Memory B cell (primary cell): ENCODE measurements at places on chromosomes 1 and 21.

- DNase-seq: no peak
Observed at GRCh38 chr1:14181191-14181795, 417.2 kb upstream of the KAZN start.

DNA sequence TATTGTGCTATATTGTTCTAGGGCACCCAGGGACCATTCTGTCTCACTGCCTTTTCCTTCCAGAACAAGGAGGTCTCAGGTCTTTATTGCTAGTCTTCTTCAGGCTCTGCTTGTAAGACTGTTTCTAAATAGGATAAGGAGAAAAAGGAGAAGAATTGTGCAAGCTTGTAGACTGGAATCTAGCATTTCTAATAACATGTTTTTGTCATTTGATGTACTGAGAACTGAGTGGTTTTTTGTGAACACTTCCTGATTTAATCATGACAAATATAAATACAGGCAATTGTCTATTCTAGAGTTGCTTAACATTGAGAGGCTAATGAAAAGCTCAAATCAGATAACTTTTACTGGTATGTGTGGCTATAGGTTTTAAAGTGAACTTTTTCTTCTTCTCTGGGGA, 77.6 kb downstream of the CLIC4 start:
- DNase-seq: no peak

DNA sequence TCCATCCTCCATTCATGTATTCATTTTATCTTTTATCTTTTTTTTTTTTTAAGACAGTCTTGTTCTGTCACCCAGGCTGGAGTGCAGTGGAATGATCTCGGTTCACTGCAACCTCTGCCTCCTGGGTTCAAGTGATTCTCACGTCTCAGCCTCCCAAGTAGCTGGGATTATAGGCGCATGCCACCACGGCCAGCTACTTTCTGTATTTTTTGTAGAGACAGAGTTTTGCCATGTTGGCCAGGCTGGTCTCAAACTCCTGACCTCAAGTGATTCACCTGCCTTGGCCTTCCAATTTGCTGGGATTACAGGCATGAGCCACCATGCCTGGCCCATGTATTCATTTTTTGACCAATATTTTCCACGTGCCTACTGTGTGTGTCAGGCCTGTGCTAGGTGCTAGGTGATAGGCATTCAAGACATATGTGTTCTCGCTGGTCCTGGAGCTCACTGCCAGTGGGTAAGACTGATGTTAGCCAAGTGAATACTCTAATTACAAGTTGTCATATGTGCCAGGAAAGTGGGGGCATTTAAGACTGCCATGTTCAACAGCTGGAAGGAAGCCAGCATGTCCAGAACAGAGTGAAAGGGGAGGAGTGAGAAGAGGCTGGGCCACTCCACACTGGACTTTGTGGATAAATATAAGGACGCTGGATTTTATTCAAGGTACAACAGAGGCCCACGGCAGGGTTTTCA, 5.3 kb upstream of the CELSR2 start:
- DNase-seq: no peak

DNA sequence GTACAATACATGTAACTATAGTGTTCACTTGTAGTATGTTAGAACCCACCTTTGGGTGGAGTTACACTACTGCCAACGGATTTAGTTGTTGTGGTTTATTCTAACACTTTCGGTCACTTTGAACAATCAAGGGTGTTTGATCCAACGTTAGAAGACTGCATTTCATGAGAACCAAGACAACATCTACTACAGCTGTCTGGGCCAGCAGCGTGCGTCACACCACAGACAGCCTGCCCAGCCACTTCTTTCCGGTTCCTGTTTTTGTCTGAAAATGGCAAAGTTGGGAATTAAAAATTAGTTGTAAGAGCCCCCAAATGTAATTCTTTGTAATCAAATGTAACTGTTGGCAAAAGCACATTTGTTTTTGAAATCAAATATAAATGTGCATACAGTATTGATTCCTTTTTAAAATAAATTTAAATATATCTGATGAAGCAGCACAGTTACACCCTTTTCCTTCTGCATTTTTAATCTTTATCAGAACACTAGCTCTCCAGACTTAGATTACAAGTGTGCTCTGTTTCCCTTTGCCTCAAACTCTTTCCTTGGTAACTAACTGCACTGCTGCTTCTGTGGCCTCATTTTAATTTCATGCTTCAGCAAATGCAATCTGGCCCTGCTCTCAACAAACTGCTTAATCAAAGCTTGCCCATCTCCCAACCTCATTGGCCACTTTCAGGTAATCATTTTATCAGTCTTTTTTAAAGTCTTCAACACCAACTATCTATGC, 86.6 kb upstream of the DPH5 start:
- DNase-seq: peak; percentile 72

DNA sequence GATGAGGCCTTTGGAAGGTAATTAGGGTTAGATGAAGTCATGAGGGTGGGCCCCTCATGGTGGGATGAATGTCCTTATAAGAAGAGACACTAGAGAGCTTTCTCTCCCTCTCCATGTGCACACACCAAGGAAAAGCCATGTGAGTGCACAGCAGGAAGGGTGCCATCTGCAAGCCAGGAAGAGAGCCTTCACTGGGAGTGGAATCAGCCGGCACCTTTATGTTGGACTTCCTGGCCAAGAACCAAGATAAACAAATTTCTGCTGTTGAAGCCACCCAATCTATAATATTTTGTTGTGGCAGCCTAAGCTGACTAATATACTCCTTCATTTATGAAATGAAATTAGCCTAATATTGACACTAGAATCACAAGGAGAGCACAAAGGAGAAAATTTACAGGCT, 38.2 kb upstream of the PKP1 start:
- DNase-seq: no peak

DNA sequence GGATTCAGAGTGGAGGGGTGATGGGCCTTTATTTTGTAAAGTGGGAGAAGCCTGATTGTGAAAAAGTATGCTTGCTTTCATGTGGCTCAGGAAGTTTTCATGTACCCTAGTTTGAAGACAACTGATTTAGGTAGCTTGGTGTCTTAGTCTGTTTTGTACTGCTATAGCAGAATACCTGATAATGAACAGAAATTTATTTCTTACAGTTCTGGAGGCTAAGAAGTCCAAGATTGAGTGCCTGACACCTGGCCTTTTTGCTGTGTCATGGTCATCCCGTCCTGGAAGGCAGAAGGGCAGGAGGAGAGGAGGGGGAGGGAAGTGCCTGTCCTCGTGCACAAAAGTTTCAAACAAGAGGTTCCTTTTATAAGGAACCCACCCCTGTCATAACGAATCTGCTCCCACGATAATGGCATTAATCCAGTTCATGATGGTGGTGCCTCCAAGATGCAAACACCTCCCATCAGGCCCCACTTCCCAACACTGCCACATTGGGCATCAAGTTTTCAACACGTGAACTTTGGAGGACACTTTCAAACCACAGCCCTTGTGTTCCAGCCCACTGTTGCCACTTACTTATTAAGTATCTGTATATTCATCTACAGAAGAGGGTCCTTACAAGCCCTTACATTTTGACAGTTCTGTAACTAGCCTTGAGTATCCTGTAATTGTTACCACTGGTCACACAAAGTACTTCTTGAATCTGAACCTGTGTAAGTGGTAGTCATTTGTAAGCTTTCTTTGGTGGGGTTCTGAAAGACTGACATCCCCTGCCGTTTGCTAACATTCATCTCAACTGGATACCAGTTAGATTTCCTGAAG, 9.5 kb downstream of the UCK2 start:
- no peak for DNase-seq

GRCh38 chr1:147919896-147920295, 8.3 kb upstream of the GPR89B start:
- no peak for DNase-seq

DNA sequence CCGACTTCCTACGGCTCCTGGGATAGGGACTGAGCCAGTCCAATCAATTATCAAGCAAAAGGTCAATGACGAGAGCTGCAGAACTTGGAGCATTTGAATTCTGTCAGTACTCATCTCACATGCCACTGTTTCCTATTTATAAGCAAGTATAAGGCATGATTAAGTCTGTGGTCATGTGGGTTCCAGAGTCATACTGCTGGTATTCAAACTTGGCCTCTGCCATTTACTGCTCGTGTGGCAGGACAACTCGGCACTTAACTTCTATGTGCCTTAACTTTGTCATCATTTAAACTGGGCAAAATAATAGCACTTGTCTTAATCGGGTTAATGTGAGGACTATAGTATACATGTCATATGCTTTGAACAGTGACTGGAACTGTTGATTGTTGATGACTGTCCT, 44.9 kb upstream of the TNFSF18 start:
- DNase-seq: no peak

GRCh38 chr1:39139723-39140360, 64.7 kb upstream of the MACF1 start:
- DNase-seq: no peak

- peak; percentile 9 for DNase-seq
Observed at GRCh38 chr1:228000836-228001563, 5.8 kb upstream of the WNT3A start.

DNA sequence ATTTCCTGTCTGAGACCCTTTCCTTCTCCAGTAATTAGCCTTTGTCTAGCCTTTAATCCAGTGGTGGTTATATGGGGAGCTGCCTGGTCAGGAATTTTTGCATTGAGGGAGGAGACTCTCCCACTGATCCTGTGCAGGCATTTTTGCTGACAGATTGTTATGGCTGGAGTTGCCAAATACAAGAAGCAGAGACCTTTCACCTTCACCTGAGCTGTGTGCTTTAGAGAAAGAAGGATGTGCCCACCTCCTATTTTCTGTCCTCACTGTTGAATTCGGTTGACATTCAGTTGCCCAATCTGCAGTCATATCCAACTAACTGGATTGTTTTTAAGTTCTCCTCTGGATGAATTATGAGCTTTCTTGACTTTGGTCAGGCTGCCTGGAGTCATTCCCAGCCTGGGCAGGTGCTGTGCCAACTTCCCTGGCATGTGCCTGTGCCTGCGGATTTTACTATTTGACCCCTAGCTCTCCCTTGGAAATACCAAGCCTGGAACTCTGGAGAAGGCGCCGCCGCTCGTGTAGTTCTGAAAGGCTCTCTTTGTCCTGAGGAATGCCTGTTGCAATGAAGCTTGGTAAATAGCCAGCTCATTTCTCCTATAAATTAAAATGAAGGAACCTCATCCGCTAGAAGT, 143.9 kb downstream of the NOS1AP start:
- DNase-seq: no peak

GRCh38 chr1:153493343-153493960, 33.0 kb upstream of the S100A7 start:
- DNase-seq: no peak

- DNase-seq: no peak
Observed at GRCh38 chr21:42426424-42426823, 22.7 kb downstream of the UBASH3A start.

DNA sequence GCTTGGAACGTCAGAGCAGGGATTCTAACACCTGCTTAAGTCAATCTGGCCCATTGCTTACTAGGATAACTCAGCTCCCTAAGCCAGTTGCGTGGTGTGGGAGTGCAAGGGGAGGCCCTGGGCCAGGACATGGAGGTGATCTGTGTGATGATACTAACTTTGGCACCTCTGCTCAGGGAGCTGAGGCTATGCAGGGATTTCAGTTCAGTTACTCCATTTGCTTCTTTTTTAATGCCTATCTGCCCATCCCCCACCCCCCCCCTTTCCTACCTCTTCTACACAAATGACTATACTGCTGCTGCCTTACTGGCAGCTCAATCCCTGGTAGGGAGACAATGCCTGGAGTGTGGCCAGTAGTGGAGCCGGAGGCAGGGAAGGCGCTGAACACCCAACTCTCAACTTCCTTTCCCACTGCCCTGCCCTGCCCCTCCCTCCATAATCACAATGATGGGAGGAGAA, 19.5 kb downstream of the INKA2 start:
- no peak for DNase-seq

GRCh38 chr1:37647281-37647680, 12.6 kb upstream of the RSPO1 start:
- no peak for DNase-seq

DNA sequence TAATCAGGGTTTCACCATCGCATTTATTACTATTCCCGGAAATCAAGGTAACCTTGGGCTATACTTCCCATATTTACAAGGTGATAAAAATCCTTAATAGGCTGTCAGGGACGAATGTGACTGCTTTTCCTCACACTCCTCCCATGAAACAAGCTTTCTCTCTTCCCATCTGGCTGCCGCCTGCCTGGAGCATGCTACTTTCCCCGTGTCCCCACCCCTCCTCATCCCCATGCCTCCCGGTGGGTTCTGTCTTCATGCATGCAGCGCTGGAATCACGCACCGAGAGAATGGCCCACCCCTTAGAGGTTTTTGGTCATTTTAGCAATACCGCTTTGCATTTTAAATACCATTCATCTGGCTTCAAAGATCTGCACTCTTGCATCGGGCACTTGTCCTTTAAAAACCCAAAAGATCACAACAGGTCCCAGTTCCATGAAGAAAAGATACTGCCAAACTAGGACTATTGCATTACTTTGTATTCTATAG, 339.1 kb downstream of the NTNG1 start:
- DNase-seq: no peak

DNA sequence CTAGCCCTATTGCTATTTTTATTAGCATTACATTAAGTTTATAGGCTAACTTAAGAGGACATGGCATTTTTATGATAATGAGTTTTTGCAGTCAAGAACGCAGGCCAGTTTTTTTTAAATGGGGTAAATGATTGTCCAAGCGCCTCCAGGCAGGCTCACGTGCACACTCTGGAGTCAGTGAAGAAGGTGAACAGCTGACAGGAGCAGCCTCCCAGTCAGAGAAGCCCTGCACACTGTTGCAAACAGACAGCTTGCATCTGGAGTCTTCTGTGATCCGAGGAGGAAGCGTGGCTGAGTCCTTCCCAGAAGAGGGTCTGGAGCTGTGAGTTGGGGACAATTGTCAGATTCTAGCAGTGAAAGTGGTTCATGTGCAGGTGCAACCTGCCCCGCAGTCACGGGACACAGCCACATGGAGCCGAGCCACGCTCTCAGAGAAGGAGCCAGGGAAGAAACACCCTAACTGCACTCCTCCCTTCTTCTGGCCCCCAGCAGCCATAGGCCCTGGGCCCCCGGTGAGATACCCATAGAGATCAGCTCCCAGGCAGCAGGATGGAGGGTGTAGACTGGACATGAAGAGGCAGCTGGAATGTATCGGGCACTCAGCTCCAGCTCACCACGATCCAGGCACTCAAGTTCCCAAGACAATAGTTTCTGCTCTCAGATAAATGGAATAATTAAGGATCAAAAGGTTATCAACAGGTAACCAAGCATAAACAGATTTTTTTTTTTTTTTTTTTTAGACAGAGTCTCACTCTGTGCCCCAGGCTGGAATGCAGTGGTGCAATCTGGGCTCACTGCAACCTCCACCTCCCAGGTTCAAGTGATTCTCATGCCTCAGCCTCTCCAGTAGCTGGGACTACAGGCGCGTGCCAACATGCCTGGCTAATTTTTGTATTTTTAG, 26.4 kb downstream of the CAPN2 start:
- no peak for DNase-seq

DNA sequence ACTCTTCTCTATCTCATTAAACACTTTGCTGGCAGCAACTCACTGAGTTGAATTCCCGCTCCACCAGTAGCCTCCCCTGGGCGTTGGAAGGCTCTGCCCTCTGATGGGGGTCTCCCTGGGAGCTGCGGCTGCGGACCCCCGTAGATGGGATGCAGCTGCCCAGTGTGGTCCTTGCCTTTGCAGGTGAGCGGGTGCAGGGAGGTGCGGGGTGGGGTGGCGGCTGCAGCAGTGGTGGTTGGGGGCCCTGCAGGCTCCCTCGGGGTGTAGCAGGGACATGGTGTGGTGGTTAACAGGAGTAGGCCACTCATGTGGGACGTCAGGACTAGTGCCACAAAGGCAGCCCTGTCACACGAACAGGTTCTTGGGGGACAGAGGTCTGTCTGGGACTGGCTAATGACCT, 42.0 kb downstream of the GALNT2 start:
- DNase-seq: no peak
